ENCODE measurements at places on chromosomes 3 and 15.
A peak's percentile ranks its signal among the peaks of the same experiment; 100 is the strongest.

DNA sequence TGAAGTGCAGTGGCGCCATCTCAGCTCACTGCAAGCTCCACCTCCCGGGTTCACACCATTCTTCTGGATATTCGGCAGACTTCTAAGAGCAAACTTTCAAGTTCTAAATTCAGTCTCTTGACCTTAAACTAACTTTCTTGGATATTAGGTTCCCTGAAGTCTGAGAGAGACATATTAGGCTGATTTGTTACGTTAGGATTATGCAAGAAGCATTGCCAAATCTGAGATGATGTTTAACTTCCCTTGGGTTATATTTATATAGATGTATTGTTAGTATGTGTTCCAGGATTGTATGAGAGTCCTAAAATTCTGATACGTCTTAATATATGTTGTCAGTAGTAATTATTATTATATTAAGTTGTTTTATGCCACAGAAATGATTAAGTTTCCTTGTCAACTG lies 80.1 kb downstream of the SLC6A1 start:
- H3K4me3 ChIP-seq: no peak overlapping the region
- no peaks in the 10 kb centered on the region for H3K36me3 ChIP-seq
- no peak for DNase-seq
- no peaks in the 10 kb centered on the region for H3K4me1 ChIP-seq
- H3K27me3 ChIP-seq: peaks cover 23% of the 10 kb centered on the region
- H3K27ac ChIP-seq: no peak overlapping the region

DNA sequence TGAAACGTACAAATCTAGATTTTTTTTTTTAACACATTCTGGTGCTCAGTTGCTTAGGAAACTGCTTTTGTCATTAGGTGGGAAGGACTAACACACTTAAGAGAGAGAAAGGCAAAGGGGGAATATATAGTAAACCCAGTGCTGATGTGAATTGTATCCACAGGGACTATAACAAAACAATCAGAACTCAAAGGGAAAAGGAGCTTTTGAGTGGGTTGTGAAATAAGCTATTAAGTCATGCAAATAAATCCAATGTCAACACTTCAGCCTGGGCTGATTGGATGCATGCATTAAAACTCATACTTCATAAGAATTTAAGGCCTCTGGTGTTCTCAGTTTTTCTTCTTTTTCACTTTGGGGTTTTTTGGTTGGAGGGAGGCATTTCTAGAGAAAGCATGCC lies 628.9 kb downstream of the FHIT start:
- peaks cover 4% of the 10 kb centered on the region for H3K27me3 ChIP-seq
- H3K4me1 ChIP-seq: no peaks in the 10 kb centered on the region
- no peak overlapping the region for H3K4me3 ChIP-seq
- H3K27ac ChIP-seq: no peak overlapping the region

GRCh38 chr15:51443282-51443914 lies 101.9 kb downstream of the GLDN start:
- H3K36me3 ChIP-seq: peaks cover 28% of the 10 kb centered on the region
- no peak overlapping the region for H3K27ac ChIP-seq
- no peak overlapping the region for H3K4me3 ChIP-seq
- H3K4me1 ChIP-seq: no peaks in the 10 kb centered on the region
- H3K27me3 ChIP-seq: no peaks in the 10 kb centered on the region

- no peak for DNase-seq
- H3K27ac ChIP-seq: no peak overlapping the region
- no peak overlapping the region for H3K4me3 ChIP-seq
- peaks cover 7% of the 10 kb centered on the region for H3K27me3 ChIP-seq
- no peaks in the 10 kb centered on the region for H3K36me3 ChIP-seq
- H3K4me1 ChIP-seq: peaks cover 4% of the 10 kb centered on the region
Measured at GRCh38 chr3:75321060-75321459, 343.1 kb upstream of the FRG2C start.

DNA sequence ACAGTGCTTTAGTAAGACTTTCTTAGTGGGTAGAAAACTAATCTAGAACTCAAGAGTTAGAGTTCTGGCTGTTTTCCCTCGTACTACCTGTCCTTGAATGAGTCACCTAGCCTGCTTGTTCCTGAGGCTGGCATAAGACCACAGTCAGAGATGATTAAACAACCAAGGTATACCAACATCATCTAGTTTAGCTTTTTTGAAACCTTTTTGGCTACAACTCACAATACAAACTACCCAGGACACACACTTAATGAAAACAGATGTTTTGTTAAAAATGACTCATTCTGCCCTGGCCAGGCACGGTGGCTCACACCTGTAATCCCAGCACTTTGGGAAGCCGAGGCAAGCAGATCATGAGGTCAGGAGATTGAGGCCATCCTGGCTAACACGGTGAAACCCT lies 4.6 kb downstream of the MCCC1 start:
- H3K4me1 ChIP-seq: peaks cover 23% of the 10 kb centered on the region
- peaks cover 38% of the 10 kb centered on the region for H3K36me3 ChIP-seq
- DNase-seq: no peak

GRCh38 chr15:81966631-81967030 lies 79.2 kb downstream of the MEX3B start:
- H3K4me1 ChIP-seq: no peaks in the 10 kb centered on the region
- no peaks in the 10 kb centered on the region for H3K27me3 ChIP-seq
- no peak overlapping the region for H3K27ac ChIP-seq
- H3K4me3 ChIP-seq: no peak overlapping the region
- DNase-seq: no peak

DNA sequence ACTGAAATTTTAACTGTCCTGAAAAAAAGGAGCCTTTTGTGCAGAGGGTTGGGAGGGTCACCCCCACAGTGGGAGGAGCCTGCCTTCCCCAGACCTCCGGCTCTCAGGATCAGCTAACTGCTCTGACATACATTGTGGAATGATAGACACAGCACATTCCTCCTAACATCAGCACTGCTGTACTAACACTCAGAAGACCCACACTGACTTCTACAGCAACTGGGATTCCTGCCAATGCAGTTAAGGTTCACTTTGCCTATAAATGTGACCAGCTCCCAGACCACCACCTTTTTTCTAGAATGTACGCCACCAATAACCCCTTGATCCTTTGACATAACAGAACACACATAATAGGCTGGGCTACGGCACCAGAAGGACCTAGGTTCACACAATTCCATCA lies 3.2 kb downstream of the CPEB1 start:
- H3K36me3 ChIP-seq: no peaks in the 10 kb centered on the region
- no peak overlapping the region for H3K27ac ChIP-seq
- H3K27me3 ChIP-seq: peaks cover 86% of the 10 kb centered on the region
- H3K4me1 ChIP-seq: no peaks in the 10 kb centered on the region

DNA sequence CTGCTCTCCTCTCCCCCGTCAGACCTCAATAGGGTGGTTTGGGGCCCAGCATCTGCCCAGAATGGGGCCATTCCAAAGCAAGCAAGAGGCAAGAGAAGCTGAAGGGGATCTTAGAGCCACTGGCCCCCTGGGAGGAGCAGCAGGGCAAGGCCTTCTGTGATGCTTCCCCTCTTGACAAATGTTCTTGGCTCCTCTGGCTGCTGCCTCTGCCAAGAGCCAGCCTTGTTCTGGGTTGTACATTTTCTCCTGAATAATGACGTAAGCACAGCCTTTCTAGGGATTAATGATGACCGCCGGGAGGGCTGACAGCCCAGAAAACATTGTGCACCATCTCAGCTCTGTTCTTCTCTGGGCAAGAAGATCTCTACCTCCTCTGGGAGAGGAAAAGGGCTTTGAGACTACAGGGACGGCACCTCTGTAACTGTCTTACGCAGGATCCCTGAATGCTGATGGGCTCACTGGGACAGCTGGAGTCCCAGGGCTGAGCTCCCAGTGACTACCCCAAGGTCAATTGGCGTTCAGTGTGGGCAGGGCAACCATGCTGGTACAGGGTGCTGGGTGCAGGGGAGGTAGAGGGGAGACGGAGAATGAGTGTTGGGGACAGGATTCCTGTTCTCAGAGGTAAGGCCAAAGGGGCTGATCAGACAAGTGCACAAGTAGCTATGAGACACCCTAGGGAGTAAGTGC lies 253.3 kb downstream of the FAM43A start:
- no peak overlapping the region for H3K27ac ChIP-seq
- DNase-seq: no peak
- H3K4me3 ChIP-seq: no peak overlapping the region
- peaks cover 14% of the 10 kb centered on the region for H3K27me3 ChIP-seq
- H3K36me3 ChIP-seq: no peaks in the 10 kb centered on the region
- peaks cover 19% of the 10 kb centered on the region for H3K4me1 ChIP-seq

- DNase-seq: no peak
- H3K4me3 ChIP-seq: peak overlapping the region; percentile 97
- H3K27me3 ChIP-seq: peaks cover 5% of the 10 kb centered on the region
Measured at GRCh38 chr3:187738331-187739093, 6.8 kb downstream of the BCL6 start.

All from type B pancreatic cell (in vitro differentiated cells).